ENCODE measurements at places on chromosomes 16 and 17.
A peak's percentile ranks its signal among the peaks of the same experiment; 100 is the strongest.

DNA sequence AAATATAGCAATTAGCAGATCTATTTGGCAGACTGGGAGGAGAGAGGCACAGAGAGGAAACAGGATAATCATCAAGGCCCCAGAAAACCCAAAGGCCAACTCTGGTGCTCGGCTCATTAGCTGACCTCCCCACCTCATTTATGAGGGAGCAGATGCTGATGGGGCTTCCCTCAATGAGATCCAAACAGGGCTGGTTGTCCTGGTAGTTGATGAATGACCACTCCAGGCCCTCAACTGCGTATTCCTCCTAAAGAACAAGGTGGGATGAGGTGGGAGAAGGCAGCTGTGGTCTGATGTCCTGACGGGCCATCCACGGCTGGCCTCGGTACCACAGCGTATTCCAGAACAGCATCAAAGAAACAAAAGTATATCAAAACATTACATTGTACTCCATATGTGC lies 20.8 kb downstream of the ZNHIT3 start:
- DNase-seq, result no peak

DNA sequence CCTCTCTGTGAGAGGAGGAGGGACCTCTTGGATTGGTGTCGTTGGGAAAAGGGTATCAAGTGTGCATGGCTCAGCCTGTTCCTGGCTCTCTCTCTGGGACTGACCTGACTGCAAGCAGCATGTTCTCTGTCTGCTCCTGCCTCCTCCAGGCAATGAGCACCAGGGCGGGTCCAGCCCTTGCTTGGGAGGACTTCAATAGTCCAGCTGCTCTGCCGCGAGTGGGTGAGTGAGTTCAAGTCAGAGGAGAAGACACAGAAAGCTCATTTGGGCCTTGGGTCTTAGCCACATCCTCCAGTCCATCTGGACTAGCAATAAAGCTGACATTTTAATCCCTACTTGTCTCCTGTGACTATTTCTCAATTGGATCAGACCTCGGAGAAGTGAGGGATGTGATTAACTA lies 25.2 kb upstream of the TNS4 start:
- no peak for DNase-seq

DNA sequence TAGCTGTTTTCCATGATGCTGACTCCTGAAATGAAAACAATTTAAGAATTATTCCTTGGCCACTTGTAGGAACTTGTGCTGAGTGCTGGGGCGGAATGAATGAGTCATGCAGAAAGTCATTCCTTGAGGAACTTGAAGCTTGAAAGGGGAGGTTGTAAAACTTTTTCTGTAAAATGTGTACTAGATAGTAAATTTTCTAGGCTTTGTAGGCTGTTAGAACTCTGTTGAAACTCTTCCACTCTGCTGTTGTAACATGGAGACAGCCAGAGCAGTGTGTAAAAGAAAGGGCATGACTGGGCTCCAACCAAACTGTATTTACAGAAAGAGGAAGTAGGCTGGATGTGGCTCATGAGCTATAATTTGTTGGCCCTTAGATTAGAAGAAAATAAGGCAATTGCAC lies 46.1 kb downstream of the ABCA8 start:
- peak; percentile 16 for DNase-seq

GRCh38 chr16:50224286-50224685 lies 42.1 kb upstream of the ADCY7 start:
- no peak for DNase-seq

GRCh38 chr17:75130632-75131277 lies 787 bp downstream of the NT5C start:
- no peak for DNase-seq

DNA sequence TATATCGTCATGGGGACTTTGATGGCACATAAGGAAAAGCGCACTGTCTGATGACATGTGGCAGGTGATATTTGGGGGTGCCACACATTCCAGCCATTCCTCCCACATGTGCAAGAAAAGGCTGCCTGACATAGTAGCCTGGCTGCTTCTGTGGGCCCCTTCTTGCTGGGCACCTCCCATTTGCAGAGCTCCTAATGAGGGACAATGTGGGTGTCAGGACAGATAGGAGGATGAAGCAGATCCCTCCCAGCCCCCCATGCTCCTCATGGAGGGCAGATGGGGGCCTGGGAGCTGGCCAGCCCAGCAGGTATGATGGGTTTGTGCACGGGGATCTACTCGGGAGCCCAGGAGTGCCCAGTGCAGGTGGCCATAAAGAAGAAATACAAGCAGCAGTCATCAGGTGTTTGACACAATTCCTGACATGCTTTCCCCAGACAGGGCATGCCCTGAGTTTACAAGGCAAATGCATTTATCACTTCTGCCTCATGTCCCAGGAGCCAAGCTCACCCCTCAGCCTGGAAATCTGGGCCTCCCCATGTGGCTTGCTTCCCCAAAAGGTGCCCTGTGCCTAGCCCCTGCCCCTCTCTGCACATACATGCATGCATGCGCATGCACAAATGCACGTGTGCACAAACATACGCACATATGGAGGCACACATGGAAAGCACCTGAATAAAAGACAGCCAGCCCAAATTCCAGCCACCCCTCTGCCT lies 260.6 kb upstream of the RPL38 start:
- DNase-seq, result no peak

DNA sequence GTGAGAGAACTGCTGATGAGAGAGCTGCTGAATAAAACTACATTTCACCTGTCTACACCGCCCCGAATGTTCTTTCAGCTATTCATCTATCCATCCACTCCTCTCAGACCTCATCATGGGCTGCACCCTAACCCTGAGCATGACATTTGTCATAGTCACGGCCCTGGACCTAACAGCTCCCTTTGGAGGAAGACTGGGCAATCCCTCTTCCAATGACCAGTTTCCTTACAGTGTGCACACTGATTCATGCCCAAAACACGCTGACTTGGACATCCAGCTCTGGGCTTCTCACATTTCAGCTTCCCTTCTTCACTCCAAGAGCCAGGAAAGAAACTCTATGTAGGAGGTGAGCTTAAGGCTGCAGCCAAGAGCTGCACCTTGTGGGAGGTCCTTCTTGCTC lies 41.8 kb upstream of the ARL4D start:
- no peak for DNase-seq

- no peak for DNase-seq
Observed at GRCh38 chr16:48329138-48329537, 56.1 kb downstream of the SIAH1 start.

DNA sequence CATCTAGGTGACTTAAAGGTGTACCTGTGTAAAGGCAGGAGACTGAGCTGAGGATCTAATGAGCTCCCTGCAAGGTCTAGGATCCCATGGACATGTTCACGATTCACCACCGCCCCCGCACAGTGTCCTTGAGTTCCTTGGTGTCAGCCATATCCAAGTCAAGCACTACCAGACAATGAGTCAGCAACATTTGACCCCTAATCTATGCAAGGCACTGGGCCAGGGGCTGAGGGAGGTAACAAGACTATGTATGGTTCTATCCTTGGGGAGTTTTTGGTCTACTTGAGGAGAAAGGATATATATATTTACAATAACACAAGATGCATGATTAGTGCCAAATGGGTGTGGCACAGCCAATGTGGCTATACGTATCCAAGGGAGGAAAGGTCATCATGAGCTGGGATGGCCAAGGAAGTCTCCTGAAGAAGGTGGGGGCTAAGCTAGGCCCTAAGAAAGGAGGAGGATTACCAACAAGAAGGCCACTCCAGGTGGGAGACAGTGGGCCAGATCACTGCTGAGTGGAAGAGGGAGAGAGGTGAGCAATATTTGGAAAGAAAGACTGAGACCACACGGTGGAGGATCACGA lies 35.0 kb downstream of the ITGB3 start:
- DNase-seq, result no peak

GRCh38 chr17:37710344-37710886 lies 34.4 kb downstream of the HNF1B start:
- no peak for DNase-seq

DNA sequence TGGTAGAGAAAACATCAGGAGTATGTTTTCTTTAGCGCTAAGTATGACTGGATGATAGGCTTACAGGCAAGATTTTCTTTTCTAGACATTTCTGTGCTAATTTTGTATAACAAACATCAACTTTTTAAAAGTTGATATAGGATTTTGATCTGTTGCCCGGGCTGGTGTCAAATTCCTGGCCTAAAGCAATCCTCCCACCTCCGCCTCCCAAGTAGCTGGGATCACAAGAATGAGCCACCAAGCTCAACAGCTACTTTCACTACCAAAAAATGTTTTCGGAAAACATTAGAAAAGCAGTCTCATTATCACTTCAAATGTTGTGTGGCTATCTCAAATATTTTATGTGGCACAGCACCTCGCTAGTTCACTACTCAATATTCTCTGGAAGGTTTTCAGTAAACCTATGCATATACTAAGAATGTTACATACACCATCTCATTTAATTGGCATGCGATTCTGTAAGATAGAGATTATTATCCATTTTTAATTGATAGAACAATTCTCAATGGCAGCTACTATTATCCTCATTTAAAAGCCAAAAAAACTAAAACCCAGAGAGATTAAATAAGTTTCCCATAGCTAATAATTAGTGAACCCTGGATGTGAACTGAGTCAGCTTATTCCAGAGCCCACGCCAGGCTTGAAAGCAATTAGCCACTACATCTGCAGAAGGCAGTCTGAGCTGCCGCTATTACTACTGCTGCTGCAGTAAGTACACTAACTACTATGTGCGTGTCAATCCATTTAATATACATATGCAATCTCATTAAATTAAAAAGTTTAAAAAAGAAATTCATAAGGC lies 41.7 kb downstream of the CREBBP start:
- DNase-seq, result no peak

- no peak for DNase-seq
Observed at GRCh38 chr17:74633326-74633725, 9.8 kb upstream of the CD300E start.

- DNase-seq, result no peak
Observed at GRCh38 chr17:82938486-82938872, 98.7 kb upstream of the ZNF750 start.

DNA sequence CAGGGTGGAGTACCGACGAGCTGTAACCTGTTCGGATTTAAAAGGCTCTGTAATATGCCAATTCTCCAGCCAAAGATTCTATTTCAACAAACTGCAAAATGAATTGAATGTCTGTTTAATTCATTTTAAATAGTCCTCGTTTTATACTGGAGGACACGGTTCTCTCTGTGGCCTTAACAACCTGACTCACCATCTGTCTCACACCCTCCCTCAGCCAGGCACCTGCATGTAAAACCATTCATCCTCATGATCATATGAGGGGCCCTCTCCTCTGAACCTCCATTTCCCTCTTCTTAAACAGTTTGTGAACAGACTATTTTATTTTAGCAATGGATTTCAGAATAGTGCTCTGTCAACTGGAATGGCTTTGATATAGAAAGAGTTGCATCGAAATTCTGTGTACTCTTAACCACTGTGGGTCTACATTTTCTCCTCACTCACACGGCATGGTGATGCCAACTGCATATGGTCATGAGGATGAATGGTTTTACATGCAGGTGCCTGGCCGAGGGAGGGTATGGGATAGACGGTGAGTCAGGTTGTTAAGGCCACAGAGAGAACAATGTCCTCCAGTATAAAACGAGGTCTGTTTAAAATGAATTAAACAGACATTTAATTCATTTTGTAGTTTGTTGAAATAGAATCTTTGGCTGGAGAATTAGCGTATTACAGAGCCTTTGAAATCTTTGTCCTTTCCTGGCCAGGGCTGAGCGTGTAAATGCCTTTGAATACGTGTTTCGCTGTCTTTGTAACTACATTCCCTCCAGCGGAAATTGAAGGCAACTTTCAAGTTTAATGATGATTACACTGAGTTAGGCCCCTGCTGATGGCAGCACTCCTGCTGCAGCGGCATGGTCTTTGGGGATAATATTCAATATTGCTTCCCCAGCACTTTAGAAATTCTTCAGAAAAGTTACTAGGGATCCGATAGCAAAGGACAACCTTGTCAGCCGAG lies 329.6 kb downstream of the SNX29 start:
- DNase-seq, result no peak

GRCh38 chr16:74463888-74464287 lies 42.6 kb upstream of the CLEC18B start:
- DNase-seq, result no peak

DNA sequence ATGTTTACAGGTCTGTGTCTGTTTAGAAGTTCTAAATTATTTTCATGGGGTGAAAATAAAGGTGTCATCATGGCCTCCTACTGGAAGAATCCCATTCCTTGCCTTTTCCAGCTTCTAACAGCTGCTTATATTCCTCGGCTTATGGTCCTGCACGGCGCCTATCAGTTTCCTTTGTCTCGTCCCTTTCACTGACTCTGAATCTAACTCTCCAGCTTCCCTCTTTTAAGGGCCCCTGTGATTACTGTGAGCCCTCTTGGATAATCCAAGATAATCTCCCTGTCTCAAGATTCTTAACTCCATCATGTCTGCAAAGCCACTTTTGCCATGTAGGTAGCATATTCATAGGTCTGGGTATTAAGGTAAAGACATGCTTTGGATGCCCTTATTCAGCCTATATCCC lies 441.0 kb upstream of the ERCC4 start:
- no peak for DNase-seq

- DNase-seq, result no peak
Observed at GRCh38 chr16:50446861-50447260, 78.1 kb upstream of the BRD7 start.

- no peak for DNase-seq
Observed at GRCh38 chr16:84271866-84272265, 22.8 kb upstream of the WFDC1 start.

GRCh38 chr16:85068746-85069145 lies 41.2 kb downstream of the KIAA0513 start:
- DNase-seq, result no peak

DNA sequence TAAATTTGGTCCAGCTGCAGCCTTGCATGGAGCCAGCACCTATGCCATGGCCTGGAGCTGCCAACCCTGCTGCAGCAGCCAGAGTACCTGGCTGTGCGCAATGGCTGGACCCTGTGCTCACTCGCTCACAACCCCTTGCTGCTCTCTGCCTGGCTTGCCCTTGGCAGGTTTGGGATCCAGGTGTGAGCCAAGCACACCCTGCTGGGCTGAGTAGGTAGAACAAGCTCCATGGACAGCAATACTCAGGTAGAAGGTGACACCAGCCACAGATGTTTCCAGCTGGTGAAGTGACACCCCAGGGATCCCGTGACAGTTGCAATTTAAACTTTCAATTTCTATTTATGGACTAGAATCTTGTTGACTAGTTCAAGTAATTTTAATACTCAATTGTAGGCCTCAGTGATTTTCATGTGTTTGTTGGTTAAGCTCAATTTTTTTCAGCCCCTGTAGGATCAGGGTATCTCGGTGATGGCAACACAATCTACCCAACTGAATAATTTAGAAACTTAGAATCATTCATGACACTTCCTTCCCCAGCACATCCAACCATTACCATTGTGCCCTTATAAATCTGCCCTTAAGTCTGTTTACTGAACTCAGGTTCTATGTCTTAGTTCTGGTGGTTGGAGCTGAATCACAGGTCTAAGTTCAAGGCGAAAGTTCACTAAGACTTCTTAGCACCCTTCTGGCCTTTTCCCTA lies 480.0 kb downstream of the PMP22 start:
- no peak for DNase-seq

All from GM12878 (cell line).